ENCODE measurements at places on chromosomes 7 and 10. TPM values are rescaled to one million over a fixed set of nuclear protein-coding genes. Genes with fewer than 3 reads are reported as not detected.

- peak; percentile 32 for DNase-seq
These were observed 70.1 kb downstream of the CDK14 start for GRCh38 chr7:90666186-90666585.

DNA sequence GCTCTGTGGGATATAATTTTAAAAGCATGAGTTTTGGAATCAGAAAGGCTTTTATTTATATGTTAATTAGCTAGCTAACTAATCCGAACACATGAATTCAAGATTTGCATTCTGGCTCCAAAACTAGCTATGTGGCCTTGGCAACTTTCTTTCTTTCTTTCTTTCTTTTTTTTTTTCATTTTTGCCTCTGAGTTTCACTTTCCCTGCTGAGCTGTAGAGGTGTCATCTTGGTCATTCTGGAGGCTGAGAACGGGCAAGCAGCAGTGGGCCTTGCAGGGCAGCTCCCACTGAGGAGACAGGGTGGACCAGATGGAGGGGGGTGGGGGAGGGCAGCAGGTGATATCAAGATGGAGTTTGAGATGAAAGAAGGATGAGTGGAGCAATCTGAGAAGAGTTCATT lies 24.8 kb upstream of the SFMBT2 start:
- DNase-seq: no peak

Gene PTEN
- 68.7 TPM for polyA plus RNA-seq

Gene CLRN3
- not detected for polyA plus RNA-seq

Gene CTAGE15
- not detected for polyA plus RNA-seq

Measured in AG04450 (cell line).